Stimulated activated CD4-positive, alpha-beta T cell treated with anti-CD3 and anti-CD28 coated beads, Interleukin-1b, Interleukin-23, amount 100 ng/mL, for 24 hours (primary cell): ENCODE measurements at places on chromosomes 11 and 22.

DNA sequence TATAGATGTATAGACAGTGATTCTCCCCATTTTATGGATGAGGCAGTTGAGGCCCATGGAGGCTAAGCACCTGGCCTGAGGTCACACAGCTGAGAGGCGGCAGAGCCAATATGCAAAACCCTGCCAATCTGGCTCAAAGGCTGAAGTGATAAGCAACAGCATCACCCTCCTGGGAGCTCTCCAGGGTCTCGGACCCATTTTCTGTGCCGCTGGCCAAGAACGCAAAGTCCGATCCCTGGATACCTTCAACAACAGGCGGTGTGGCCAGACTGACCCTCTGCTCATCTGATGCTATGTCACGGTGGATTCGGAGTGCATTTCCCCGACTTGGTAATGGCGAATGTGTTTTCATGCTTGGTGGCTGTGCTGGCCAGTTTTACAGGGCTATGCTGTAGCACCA, 595.0 kb downstream of the TBC1D22A start:
- no peak for DNase-seq

- no peak for DNase-seq
Measured at GRCh38 chr22:49753961-49754695, 73.5 kb downstream of the BRD1 start.

GRCh38 chr11:109512249-109512648, 90.3 kb downstream of the C11orf87 start:
- DNase-seq, result no peak

GRCh38 chr11:20351751-20352262, 11.7 kb upstream of the HTATIP2 start:
- DNase-seq, result no peak

GRCh38 chr11:34926831-34927132, 10.4 kb downstream of the PDHX start:
- DNase-seq, result no peak

DNA sequence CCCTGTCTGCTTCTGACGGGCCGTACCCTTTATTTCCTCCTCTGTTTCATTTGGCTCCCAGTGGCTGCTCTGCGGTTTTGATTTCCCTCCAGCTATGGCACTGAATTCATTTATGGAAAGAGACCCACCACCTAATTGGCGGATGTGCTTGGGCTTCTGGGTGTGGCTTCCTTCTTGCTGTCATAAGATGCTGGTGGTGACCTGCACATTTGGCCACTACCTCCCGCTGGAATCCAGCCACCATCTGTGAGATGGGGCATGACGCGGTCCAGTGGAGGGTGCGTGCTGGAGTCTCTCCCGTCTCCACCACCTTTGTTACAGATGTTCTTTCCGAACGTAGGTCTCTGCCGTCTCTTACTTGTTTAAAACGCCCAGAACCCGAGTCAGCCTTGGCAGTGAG, 47.7 kb upstream of the FADD start:
- DNase-seq, result no peak

- DNase-seq, result no peak
Measured at GRCh38 chr11:32581556-32581955, 2.1 kb upstream of the EIF3M start.

GRCh38 chr22:48445113-48445827, 1382.4 kb downstream of the BRD1 start:
- DNase-seq, result no peak
